ENCODE measurements at places on chromosomes 1 and 21.

DNA sequence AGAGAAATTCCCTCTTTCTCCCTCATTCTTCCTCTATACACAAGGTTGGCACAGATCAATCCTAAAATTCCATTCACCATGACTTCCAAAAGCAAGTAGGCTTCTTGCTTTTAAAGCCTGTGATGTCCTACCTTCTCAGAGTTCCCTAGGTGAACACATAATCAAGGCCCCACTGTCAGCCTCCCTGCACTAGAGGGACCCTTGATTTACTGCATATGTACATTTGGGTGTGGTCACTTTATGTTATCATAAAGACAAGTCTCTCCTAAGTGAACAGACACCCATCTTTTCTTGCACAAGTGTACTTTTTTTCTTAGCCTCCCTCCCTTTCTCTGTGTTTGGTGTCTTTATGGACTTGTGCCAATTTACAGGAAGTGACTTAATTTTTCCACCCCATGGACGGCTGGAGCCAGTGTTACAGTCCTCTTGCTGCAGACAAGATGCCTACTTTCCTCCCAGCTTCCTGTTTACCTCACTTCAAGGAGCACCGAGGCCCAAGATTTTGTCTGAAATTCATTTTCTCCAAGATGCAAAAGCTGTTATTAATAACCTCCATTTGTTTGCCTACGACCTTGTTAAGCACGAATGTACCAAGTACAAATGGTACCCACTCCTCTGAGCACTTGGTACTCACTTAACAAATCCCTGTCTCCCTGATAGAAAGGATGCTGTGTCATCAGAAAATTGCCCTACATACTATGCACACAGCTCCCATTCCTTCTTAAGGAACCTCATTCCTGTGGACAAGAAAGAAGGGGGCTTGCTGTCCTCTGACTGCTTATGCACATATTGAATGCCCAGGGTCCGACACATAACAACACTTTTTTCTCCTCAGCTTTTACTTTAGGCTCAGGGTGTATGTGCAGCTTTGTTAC lies 82.8 kb upstream of the SLC44A3 start:
- no peak for DNase-seq

DNA sequence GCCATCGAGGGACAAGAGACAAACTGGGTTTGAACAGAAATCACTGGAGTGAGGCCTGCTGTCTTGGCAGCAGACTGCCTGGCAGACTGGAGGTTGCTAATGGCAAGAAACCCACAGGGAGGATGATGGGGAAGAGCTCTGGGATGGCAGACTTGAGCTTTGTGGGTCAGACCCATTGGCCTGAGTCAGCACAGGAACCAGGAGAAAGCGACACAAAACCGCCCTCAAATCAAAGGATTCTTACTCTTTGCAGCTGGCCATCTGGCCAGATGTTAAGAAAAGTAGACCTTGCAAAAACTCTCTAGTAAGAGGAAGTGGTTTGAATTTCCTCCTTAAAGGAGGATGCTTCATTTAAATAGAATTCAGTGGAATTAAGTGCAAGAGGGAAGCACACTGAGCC lies 195.2 kb upstream of the JUN start:
- no peak for DNase-seq

GRCh38 chr1:62175568-62176179 lies 19.0 kb upstream of the L1TD1 start:
- peak; percentile 67 for DNase-seq

- DNase-seq: no peak
Observed at GRCh38 chr1:41404308-41404761, 43.1 kb downstream of the FOXO6 start.

DNA sequence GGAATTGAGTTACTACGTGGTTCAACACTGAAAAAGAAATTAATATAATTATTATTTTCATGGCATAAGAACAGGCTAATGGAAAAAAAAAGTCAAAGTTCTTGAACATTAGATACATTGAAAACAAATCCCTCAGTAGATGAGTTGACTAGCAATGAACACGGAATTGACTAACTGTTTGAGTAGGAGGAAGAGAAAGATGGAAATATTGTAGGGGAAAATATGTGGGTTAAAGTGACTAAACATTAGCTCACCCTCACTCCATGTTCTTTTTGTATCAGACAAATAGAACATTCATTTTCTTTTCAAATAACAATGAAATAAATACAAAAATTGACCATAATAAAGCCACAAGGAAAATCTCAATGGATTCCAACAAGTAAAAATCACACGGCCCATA lies 84.3 kb downstream of the KCNK2 start:
- DNase-seq: no peak

DNA sequence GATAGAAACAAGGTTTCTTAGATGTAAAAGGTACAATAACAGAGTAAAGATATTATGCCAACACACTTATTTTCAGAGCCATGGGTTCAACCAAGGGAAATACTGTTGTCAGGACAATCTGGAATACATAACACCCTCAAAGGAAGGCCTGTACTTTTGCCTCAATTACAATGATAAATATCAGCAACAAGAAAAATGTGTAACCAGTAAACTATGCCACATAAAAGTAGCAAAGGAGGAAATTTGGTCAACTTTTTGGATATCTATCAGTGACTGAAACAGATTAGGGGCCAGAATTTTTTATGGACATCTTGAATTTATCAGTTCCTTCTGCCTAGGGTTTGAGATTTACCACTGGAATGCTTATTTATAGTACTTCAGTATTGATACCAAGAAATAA lies 24.6 kb upstream of the RAP1GAP start:
- DNase-seq: no peak

Measured in kidney (tissue), 22 donors.